ENCODE measurements at places on chromosomes 3 and 15.

DNA sequence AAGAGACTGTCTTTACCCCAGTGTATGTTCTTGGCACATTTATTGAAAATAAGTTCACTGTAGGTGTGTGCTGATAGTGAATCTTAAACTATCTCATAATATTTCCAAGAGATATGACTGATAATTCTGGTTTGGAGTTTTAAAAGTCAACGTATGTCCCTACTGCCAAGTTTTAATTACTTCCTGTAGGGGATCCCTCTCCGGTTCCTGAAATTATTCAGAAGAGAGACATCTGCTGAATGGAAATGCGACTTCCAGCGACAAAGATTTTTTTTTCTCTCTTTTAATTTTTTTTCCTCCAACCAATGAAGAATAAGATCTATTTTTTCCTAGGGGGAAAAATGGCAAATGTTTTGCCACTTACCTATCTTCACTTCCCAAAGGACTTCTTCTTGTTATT, 498.9 kb upstream of the TGFBR2 start:
- no peak for DNase-seq

GRCh38 chr15:99054892-99055291, 47.3 kb upstream of the PGPEP1L start:
- no peak for DNase-seq

DNA sequence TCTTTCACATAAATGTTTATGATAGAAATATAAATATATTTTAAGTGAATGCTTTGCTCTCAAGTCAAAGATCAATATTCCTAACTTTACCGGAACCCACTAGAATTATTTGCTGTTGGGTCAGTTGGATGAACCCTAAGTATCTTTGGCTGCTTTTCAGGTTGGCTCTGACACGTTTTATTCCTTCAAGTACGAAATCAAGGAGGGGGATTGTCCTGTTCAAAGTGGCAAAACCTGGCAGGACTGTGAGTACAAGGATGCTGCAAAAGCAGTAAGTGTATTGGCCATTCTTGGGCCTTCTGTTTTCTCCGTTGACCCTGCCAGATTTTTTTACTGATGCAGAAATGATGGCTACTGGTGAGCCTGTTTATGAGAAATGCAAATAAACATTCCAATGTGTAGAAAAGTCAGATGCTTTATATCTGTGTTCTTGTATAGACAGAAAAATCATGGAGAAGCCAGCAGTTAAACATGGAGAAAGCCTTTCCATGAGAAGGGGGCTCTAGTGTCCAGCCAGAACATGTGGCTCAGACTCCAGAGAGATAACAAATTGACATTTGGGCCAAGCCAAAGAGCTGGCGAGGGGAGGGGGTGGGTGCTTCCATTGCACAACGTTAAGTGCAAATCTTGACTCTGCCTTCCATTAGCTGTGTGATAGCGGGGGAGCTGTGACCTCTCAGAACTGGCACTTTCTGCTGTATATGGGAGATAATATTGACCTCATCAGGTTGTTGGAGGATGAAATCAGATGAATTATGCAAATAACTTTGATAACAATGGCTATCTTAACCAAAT, 3.0 kb downstream of the KNG1 start:
- DNase-seq: no peak

GRCh38 chr3:123679712-123680386, 95.0 kb upstream of the HACD2 start:
- no peak for DNase-seq

DNA sequence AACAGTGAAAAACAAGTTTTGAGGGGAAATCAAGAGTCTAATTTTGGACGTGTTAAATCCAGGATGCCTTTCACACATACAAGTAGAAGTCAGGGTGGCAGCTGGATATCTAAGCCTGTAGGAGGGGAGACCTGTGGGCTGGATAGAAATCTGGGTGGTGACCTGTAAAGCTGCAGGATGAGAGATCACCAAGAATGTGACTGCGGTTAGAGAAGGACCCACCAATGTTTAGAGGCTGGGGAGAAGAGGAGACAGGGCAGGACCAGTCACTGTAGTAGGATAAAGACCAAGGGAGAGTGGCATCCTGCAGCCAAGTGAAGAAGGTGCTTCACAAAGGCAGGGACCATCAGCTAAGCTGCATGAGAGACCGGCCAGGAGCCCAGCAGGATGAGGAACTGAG, 36.2 kb downstream of the MRAS start:
- no peak for DNase-seq

DNA sequence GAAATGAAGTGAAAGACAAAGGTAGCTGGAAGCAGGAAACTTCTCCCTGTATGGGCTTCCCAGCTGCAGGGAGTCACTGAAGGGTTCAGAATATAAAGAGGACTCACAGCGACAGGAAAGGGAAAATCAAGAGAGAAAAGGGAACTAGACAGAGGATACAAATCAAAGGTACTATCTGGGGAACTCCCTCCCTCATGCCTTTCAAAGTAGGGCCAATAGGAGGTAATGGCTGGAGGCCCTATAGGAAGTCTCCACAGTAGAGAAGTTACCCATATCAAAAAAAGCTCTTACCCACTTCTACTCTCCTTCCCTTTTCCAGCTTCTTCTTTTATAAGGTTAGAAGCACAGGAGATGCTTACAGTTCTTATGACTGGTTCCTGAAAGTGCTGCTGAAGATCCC, 43.5 kb downstream of the FMN1 start:
- DNase-seq: no peak

DNA sequence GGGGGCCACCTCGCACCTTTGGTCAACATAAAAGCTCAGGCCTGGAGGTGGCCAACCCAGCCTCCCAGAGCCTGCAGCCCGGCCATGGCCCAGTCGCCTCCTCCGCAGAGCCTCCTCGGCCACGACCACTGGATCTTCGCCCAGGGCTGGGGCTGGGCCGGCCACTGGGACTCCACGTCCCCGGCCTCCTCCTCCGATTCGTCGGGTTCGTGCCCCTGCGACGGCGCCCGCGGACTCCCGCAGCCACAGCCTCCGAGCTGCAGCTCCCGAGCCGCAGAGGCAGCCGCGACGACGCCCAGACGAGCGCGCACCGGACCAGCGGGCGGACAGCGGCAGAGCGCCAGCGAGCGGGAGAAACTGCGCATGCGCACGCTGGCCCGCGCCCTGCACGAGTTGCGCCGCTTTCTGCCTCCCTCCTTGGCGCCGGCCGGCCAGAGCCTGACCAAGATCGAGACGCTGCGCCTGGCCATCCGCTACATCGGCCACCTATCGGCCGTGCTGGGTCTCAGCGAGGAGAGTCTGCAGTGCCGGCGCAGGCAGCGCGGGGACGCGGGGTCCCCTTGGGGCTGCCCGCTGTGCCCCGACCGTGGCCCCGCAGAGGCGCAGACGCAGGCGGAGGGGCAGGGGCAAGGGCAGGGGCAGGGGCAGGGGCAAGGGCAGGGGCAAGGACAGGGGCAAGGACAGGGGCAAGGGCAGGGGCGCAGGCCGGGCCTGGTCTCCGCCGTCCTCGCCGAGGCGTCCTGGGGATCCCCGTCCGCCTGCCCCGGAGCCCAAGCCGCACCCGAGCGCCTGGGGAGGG, at the start of gene MESP2:
TSS of gene MESP2 (plus strand) at position 59 of the 799 bp plus-strand sequence. CDS start at position 85, 26 bp downstream.
- DNase-seq: no peak

DNA sequence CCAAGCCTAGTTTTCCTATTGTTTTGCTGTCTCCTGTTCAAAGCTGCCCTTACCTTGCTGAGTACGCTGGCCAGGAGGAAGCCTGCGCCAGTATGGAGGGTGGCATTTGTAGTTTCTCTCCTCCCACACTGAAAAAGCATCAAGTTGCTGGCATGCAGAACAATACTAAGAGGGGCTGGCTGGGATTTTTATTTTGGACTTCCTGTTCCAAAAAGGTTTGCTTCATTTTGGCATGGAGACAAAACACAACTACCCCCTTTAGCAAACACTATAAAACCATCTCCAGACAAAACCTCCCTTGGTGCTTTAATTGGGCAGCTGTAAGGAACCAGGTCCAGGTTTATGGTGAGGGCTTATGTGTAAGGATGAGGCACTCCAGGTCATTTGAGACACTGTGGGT, 457.6 kb downstream of the PDCD6IP start:
- no peak for DNase-seq

DNA sequence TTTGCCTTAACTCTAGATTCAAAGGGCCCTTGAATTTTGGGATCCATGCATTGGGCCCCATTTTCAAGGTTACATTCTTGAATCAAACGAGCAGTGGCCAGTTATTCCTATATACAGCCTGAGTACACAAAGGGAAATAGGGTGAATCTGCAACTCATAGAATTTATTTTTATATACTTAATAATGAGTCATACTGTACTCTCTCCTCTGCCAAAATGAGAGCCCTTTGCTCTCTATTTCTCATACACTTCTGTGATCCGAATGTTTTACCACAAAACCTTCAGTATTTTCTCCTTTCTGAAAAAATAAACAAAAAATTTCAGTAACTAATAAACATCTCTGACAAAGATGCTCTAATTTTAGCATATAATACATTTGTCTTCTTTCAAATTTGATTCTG, 116.7 kb downstream of the SERPINI1 start:
- no peak for DNase-seq

Measured in T follicular helper cell (primary cell).